ENCODE measurements at places on chromosomes 6 and 20.

DNA sequence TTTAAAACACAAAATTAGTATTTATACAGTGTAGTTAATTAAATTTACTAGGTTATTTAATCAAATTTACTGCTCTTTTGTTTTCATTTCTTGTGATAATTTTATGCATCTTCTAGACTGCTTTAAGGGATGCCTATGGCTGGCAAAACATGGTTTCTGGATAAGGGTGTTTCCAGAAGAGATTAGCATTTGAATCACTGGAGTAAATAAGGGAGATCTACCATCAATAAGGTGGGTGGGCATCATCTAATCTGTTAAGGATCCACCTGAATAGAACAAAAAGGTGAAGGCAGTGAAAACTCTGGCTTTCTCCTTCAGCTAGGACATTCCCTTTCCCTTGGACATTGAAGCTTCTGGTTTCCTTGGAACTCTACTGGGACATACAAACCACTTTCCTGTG is 146.2 kb upstream of the LAMA2 start:
- no peak for DNase-seq

- DNase-seq, result no peak
Measured at GRCh38 chr6:97282238-97282725, 734 bp downstream of the MMS22L start.

- DNase-seq, result no peak
Measured at GRCh38 chr6:133804265-133804664, 84.6 kb upstream of the TCF21 start.

- DNase-seq, result no peak
Measured at GRCh38 chr6:123519189-123519505, 117.6 kb downstream of the TRDN start.

DNA sequence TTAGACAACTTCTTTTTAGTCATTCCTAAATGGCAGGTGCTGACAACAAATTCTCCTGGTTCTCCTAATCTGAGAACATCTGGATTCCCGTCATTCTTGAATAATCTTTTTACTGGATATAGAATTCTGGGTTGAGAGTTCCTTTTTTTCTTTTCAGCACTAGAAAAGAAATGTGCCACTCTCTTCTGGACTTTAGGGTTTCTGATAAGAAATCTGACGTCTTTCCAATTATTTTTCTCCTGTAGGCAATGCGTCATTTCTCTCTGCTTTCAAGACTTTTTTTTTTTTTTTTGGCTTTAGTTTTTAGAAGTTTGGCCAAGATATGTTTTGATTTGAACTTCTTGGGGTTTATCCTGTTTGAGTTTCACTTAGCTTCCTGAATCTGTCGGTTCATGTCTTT is 66.1 kb upstream of the RNF24 start:
- no peak for DNase-seq

DNA sequence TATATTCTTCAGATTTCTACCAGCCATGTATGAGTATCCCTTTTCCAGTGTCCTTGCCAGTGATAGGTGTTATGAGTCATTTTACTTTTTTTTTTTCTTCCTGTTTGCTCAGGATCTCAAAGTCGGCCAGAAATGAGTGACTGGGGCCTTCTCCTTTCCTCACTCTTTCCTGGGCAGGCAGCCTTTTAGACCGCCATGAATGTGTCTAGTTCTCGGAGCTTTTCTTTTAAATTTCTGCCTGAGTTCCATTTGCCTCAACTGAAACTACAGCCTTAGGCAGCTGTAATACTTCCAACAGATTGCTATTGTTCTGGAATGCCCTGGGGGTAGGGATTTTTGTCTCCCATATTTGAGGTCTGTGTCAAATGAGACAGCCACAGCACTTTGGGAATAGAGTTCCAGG is 83.7 kb downstream of the STXBP5 start:
- DNase-seq, result no peak

GRCh38 chr6:71049198-71049770 is 92.4 kb upstream of the B3GAT2 start:
- DNase-seq, result no peak

GRCh38 chr6:138970159-138970558 is 17.9 kb downstream of the REPS1 start:
- DNase-seq, result no peak

GRCh38 chr20:38252292-38253288 is 7.9 kb downstream of the KIAA1755 start:
- DNase-seq, result no peak

DNA sequence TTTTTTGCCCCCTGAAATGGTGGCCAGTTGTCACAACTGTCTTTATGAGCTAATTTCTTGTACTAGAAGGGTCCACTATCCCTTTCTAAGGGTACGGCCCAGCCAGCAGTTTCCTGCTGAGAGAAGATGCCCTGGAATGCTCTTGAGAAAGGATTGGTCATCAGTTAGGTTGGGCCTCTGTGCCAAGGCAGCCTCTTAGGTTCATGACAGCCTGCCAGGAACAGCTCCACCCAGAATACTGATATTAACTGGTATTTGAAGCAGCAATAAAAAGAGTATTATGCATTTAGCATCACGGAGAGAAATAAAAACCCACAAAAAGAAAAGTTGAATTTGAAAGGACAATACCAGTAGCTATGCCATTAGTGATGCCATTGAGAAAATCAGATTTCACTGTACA is 9.0 kb upstream of the HINT3 start:
- DNase-seq, result no peak

DNA sequence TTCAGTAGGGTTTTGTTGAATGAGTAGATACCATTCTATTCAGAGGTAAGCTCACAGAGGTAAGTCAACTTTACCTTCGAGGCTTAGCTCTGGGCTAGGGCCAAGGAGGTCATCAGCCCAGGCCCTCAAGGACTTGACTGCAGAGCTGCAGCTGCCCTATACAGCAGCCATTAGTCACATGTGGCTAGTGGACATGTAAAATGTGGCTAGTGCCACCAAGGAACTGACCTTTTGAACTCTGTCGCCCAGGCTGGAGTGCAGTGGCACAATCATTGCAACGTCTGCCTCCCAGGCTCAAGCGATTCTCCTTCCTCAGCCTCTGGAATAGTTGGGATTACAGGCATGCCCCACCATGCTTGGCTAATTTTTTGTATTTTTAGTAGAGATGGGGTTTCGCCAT is 47.9 kb upstream of the EPB41L1 start:
- DNase-seq, result no peak

DNA sequence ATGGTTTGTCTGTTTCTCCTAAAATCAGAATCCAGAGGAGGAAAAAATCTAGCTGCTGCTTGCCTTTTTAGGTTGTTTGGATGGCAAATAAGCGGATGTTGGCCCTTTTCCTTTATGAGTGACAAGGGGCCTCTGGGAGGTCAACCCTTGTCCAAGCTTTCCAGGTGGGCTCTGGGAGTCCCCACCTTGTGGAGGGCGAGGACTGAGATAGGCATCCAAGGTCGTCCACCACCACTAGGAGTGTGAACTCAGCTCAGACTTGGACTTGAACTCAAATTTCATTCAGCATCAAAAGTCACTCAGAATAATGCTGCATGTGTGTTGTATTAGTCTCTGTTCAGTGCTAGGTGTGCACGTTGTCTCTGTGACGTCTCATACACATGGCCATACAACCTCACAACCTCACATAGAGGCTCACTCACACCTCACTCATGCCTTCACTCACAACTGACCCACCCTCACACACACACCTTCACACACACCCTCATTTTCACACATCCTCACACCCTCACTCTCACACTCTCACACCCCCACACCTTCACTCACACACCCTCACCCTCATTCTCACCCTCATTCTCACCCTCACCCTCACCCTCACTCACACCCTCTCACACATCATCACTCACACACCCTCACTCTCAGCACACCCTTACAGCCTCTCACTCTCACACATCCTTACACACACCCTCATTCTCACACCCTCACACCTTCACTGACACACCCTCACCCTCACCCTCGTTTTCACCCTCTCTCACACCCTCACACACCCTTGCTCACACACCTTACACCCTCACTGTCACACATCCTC is 18.0 kb downstream of the DYNLT1 start:
- DNase-seq, result no peak

- no peak for DNase-seq
Measured at GRCh38 chr6:8855411-8855810, 420.1 kb upstream of the SLC35B3 start.
